Amygdala (tissue), 56 donors: ENCODE measurements at places on chromosomes 12 and 14.

- no peak for DNase-seq
These were observed 4.9 kb downstream of the ADGRD1 start for GRCh38 chr12:130958557-130959140.

DNA sequence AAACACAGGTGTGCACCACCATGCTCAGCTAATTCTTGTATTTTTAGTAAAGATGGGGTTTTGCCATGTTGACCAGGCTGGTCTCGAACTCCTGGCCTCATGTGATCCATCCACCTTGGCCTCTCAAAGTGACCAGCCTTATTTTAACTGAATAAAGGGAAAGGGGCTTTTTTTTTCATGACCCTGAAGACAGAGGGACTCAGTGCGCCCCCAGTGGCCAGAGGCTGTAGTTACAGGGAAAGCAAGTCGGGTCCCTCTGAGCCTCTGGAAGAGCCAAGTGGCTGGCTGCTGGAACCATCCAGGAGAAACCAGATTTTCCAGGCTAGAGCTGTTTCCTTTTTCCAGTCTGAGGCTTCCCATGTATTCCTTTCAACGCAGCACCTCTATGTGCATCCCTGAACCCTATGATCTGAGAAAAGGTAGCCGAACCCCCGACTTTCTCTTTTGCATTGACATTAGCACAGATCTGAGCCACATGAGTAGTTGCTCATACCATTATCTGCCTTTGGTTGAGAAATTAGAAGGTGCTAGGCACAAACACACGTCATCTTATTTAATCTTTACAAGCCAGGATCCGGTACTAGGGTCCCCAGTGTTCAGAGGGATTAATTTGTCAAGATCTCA, 342.7 kb downstream of the CACNA1C start:
- no peak for DNase-seq

DNA sequence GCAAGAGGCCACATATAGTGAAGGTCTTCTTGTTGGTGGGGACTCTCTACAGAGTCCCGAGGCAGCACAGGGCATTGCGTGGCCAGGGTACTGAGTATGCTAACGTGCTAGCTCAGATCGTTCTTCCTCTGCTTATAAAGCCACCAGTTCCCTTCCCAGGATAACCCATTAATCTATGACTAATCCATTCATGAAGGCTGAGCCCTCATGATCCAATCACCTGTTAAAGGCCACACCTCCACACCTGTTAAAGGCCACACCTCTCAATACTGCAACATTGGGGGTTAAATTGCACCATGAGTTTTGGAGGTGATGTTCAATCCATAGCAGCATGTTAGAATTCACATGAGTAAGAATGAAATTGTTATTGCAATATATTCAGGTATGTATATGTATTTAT, 12.8 kb upstream of the YARS2 start:
- no peak for DNase-seq

DNA sequence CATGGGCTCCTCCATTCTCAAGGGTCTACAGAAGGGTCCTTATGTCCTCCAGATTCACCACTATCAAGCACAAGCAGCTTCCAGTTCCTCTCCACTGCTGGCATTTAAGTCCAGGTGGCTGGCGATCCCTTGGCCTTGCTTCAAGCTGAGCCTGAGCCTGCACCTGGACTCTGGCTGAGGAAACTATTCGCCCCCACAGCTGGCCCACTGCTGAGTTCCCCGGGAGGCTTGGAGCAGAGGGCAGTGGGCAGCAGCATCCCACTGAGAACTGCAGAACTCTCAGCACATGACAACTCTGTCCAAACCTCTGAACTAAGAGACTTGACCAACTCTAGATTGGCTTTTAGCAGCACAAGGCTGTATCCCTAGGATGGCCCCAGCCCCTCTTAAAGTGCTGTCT, 11.3 kb upstream of the RABGGTA start:
- DNase-seq: no peak

DNA sequence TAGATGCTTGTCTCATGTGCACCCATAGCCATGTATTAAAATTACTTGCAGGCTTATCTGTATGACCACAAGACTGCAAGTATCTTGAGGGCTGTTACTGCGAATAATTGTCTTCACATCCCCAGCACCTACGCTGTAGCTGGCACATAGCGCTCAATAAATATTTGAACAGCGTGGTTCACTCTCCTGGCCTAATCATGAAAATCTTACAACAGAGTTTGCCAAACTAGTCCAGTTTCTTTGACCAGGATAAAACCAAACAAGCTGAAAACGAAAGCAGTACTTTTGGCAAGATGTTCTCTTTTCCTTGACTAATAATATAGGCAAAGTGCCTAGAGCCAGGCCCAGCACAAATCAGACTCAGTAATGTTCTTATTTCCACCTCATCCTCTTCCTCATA, 106.7 kb downstream of the RPS29 start:
- no peak for DNase-seq

GRCh38 chr12:59649203-59649602, 53.4 kb downstream of the SLC16A7 start:
- no peak for DNase-seq

DNA sequence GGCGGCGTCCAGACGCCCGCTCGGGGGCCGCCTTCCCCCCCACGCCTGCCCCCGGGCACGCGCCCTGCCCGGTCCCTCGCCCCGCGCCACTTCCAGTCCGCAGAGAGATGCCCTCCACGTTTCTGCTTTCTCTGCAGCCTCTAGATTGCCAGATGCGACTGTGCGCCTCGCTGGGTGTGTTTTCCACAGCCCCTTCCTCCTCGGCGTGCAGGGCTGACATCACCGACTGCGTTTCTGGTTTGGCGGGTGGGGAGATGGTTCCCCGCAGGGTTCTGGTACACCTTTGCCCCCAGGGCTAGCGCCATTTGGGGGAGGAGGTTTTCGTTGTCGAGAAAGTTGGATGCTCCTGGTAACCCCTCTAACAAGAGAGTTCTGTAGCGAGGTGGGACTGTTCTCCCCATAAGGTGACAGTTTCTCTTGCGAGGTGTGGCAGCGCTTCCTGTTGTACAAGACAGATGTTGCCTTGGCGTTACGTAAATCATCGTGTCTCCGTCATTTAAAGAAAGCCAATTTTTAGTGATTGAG, 1.5 kb downstream of the CALM1 start:
- DNase-seq: no peak

- no peak for DNase-seq
These were observed 110.5 kb downstream of the IGF1 start for GRCh38 chr12:102369876-102370275.

GRCh38 chr12:101650346-101651117, 46.9 kb upstream of the CHPT1 start:
- DNase-seq: no peak

- DNase-seq: no peak
These were observed 1.4 kb downstream of the GNS start for GRCh38 chr12:64757771-64758170.

GRCh38 chr14:73463411-73463810, 5.1 kb upstream of the NUMB start:
- DNase-seq: no peak

GRCh38 chr12:71755146-71755892, 656 bp downstream of the RAB21 start:
- no peak for DNase-seq

GRCh38 chr14:63483315-63483714, 59.9 kb downstream of the PPP2R5E start:
- DNase-seq: no peak

DNA sequence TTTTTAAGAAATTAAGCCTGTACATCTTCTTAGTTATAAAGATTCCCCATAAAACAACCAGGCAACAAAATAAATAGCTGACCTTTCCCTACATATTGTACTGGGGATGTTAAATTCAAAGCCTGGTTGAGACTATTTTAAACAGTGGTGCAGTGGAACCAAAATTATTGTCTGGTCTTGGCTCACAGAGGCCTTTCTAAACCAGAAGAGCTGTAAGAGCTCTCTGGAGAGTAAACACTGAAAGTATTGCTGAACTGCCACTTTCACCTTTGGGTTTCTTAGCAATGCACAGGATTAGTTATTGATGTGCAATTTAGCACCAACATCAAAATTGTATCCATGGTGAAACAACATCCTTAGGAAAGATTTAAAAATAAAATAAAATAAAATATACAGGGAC, 20.6 kb downstream of the RACGAP1 start:
- DNase-seq: no peak

- no peak for DNase-seq
These were observed 7.8 kb upstream of the TBPL2 start for GRCh38 chr14:55448141-55448614.

DNA sequence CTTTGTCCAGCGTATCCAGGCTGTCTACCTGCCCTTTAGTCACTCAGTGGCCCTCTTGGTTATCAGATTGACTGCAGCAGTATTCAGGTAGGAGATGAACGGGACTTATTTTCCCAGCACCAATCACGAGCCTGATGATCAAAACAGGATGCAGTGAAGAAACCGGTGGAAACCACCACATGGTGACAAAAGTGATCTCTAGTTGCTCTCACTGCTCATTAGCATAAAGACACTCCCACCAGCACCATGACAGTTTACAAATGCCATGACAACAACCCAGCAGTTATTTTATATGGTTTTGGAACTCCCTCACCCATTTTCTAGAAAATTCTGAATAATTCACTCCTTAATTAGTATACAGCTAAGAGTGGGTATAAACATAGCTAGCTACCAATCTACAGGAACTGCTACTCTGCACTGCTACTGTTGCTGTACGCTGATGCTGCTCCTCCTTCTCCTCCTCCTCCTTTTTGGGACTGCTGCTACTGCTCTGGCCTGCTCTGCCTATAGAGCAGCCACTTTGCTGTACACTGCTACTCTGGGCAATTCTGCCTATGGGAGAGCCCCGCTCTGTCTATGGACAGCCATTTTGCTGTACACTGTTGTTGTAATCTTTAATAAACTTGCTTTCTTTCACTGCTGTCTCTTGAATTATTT, 142.5 kb upstream of the SSTR1 start:
- no peak for DNase-seq

DNA sequence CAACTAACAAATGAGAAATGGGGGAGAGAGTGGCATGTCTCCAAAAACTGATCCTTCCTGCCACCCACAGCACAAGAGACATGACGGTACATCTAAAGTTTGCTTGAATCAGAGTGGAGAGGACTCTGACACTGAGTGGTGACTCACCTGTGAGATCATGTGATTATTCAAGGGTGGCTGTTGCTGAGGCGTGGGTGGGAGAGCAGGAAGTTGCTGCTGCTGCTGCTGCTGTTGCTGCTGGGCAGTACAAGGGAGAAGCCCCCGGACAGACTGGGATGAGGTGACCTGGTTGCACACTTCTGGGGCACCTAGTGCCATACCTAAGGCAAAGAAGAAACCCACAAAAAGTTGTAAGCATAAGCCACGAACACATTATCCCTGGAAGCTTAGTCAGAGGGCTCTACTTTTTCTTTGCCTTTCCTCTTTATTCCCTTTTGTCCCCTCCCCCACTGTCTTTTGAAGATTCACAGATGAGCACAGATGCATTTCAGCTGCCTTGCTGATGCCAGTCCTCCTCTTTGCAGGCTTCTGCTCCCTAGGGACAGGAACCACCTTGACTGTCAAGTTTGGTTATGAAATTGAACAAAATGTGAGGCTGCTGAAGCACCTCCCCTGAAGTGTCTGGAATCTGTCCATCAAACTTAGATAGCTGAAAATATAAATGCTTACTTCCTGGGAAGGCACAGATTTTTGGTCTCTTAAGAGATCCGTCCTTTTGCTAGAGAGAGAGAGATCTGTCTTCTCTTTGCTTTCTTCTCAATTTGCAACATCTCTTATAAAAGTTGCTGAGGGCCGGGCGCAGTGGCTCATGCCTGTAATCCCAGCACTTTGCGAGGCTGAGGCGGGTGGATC, 29.4 kb upstream of the STAC3 start:
- no peak for DNase-seq

- no peak for DNase-seq
These were observed 207.2 kb downstream of the AACS start for GRCh38 chr12:125272383-125272933.

DNA sequence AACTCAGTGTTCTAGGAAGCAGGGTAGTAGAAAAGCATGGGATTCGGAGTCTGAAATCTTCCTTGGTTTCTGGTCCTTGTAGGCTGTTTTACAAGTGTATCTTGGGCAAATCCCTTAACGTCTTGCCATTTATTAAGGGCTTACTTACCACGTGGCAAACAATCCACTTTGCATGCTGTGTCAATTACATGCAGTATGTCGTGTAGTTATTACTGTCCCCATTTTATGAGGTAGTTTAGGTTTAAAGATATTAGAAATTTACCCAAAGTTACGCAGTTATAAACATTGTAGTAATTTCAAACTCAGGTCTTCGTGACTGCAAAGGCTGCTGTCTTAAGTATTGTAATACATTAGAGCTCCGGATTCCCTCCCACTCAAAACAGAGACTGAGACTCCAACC, 1.5 kb upstream of the NOVA1 start:
- no peak for DNase-seq

DNA sequence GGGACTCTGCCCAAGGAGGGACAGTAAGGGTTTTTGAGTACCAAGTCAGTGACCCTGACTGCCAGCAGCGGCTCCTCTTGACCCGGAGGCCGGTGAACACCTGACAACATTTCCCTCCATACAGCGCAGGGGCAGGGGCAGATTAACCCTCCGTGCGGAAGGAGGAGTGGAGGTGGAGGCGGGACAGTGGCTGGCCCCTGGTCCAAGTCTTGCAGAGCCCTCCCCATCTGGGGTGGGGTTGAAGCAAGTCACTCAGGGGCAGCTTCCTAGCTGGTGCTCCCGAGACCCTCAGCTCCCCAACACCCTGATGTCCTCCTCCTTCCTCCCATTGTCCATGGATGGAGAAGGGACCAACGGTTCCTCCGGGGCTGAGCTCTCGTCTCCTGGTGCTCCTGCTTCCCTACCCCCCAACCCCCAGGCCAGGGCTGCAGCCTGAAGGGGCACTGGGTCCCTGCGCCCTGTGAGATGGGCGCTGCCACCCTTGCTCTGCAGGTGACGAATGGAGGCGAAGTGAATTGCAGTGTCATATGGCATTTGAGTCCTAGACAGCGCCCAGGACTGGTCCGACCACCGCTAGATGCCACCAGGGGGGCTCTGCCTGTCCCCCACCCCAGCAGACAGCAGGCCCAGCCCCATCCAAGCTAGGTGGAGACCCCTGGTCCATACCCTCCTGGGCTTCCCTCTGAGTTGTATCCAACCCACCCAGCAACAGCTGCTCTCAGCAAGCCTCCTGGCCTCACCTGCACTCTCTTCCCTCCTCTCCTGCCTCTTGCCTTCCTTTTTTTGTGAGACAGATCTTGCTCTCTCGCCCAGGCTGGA, 7.0 kb upstream of the AMN start:
- DNase-seq: no peak

DNA sequence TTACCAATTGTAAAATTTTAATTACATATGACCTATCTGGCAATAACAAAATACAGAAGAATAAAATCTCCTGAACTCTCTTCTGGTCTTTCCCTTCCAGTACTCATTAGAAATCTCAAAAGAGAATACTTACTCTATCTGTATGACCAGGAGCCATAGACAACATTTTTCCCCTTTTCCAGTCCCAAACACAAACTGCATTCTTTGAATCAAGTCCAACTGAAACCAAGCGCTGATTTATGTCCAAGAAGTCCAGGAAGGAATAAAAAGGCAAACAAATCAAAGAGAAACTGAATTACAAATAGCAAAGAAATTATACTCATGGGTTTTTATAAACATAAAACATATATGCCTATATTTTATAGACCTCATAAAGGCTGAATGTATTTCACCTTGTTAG, 46.7 kb downstream of the EML5 start:
- no peak for DNase-seq

GRCh38 chr12:69822201-69822860, 2.7 kb upstream of the MYRFL start:
- no peak for DNase-seq

GRCh38 chr12:84857525-84858208, 54.9 kb downstream of the SLC6A15 start:
- DNase-seq: no peak
